ENCODE measurements at places on chromosomes 3 and 15. TPM values are rescaled to one million over a fixed set of nuclear protein-coding genes. Genes with fewer than 3 reads are reported as not detected.

Gene FANCD2
- 2.0 TPM for total RNA-seq

Gene CX3CR1
- 4.4 TPM for total RNA-seq

Gene MAP1A
- total RNA-seq: 17.4 TPM

Gene CYP8B1
- total RNA-seq: not detected

- DNase-seq: no peak
These were observed 16.6 kb downstream of the NBEAL2 start for GRCh38 chr3:46995901-46996562.

- no peak for DNase-seq
These were observed 9.7 kb upstream of the RAB6B start for GRCh38 chr3:133905376-133905775.

- no peak for DNase-seq
These were observed 51.1 kb upstream of the CHD2 start for GRCh38 chr15:92848852-92849598.

DNA sequence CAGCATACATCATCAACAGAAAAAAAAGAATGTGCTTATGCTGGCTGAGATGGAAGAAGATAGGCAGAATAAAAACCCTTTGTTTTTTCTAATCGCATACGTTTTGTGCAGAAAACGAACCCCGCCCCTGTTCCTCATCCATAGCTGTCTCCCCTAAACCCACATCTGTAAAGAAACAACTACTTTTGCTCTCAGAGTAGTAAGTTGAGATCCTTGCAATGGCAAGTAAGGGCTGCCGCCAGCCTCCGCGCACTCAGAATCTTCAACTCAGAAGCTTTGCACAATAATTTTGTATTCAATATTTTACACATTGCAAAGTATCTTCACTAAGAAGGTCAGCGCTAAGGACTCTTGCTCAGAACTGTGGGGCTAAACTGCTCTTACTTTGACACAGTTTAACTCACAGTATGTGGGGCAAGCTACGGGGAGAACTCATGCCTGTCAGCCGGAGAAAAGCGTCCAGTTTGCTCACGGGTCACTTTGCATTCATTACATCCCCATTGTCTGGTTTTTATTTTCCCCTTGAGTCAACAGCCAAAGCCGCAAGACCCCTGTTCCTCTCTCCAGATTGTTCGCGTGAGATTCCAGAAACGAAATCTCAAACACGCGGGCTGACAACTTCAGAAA is 1.0 kb downstream of the LYSMD4 start:
- no peak for DNase-seq

DNA sequence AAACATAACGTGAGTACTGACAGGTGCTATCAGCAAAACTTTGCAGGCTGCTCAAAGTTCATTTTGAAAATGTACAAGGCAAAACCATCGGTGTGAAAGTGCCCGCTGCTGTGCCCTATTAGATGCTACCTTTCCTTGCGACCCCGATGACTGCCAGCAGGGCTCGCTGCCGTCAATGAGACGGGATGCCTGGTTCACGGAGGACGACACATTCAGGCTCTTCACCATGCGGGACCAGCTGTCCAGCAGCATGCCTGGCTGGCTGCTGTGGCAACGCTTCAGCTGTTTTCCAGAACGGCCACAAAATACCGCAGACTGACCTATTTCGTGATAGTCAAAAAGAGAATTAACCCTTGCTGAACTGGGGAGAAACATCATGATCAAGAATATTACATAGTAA is 92.7 kb upstream of the OCA2 start:
- DNase-seq: no peak

GRCh38 chr3:114454551-114455251 is 160.9 kb downstream of the TIGIT start:
- DNase-seq: no peak

GRCh38 chr15:29672923-29673809 is 149.1 kb downstream of the TJP1 start:
- DNase-seq: no peak

DNA sequence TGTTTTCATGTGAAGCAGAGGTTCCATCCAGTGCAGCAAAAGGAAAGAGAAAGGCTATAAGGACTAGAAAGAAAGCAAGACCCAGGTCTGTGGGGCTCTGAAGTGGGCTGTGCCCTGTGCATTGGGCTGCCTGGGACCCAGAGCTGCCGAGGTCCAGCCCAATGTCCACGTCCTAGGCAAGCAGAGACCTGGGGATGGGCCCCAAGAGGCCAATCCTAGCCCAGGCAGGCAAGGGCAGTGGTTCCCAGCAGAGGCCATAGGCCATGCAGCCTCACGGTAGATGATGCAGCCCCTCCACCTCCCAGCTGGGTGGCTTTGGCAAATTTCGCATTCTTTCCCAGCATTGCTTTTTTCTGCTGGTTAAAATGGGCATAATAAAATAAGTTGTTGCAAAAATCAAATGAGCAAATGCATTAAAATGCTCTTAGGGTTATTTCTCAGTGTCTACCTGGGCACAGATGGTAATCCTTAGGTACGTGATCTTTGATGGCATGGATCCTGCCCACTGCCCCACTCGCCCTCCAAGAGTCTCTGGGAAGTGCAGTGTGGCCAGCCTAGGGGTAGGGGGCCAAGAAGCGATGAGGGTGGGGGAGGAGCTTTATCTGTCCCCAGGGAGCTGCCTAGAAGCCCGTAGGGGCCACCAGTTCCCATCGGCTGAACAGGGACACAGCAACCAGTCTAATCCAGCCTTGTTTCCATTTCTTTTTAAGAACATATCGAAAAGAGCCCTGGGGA is 22.3 kb upstream of the GP9 start:
- no peak for DNase-seq

DNA sequence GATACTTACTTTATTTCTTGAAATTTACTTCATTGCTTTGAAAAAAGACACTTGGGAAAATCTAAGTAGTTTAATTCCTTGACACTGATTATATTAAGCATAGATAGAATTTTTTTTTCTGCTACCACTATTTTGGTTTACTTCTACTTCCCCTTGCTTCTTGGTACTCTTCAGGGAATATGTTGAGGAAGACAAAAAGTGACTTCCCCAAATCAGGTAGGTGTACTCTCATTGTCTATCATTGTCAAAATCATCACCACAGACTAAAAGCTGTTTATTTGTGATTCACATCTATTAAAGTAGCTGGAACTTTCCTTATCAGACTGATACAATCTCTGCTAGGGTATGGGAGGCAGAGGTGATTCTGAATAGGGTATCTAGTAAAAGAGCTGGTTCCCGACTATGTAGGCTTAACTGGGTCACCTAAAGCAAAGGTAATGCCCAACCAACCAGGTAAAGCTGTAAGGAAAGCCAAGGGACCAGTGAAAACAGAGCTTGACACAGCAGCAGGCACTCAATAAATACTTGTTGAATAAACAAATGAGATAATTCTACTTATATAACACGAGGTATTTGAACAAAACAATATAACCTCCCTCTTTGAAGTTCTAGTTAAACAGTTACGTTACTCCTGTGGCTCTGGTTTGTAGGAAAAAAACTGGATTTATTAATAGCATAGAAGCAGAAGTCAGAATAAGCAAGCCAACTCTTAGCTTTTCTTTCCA is 346.9 kb downstream of the PLCL2 start:
- DNase-seq: no peak

DNA sequence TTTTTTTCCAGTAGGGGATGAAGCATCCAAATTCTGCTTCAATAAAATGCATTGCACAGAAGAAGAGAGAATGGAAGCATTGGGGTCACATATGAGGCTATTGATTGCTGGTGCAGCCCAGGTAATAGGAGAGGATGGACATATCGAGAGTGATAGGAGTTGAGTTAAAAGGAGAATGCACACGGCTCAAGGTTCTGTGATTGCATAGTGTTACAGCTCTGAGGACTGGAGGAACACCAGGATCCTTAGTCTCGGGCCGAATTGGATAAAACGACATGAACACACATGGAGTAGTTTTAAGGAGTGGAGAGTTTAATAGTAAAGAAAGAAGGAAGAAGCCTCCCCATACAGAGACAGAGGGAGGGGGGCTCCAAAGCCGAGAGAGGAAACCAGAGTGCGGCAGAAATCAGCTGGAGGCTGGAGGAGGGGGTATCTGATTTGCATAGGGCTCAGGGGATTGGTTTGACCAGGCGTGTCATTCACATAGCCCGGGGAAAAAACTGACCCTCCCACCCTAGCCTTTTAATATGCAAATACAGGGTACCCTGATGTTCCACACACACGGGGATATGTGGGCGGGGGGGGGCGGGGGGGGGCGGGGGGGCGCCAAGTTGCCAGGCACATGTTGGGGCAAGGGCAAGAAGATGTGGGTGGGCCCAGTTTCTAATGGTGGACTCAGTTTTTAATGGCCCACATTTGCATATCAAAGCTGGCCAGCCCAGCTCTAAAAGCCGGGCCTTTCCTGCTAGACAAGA is 156.9 kb downstream of the AGBL1 start:
- DNase-seq: no peak

- DNase-seq: no peak
These were observed 109.3 kb downstream of the OXNAD1 start for GRCh38 chr3:16374047-16374934.

GRCh38 chr15:66290518-66290917 is 2.9 kb upstream of the DIS3L start:
- DNase-seq: no peak

- DNase-seq: no peak
These were observed 145.8 kb upstream of the THRB start for GRCh38 chr3:24640330-24640877.

DNA sequence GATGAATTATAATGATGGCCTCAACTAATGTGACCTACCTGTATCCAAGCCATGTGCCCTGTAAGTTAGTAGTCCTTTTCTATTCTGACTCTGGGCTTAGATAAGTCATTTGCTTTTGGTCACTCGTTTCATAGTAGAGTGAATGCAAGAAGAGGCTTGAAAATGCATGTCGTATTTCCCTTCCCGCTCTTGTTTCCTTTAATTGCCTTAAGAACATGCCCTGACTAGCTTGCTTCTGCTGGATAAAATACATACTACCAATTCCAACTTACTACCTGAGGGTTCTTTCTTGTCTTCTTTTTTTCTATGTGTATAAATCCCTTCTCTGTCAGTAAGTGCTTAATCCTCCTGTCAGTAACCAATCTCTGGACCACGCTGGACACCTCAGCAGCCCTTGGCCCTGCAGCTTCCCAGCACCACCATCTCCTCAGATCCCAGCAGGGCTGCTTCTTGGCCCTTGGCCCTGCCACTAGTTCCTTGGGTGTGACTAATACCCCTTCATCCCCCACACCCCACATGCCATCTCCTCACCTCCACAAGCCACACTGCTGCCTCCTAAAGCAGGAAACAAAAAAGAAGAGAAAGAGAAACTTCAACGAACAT is 771.7 kb downstream of the IGSF11 start:
- DNase-seq: no peak

DNA sequence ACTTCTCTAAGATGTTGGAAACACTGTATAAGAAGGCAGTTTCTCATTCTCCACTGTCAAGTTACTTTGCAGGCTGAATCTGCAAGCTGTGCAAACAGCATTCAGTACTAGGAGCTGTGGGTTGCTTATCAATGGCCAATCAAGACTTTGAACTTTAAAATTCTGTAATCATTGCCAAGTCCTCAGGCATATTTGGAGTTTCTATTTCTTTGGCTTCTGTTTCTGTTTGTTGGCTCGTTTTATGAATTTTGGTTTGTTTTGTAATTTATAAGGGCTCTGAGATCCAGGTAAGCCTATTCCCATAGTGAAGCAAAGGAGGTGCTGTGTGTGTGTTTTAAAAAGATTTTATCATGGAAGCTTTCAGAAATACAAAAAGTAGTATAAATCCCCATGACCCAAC is 32.1 kb downstream of the TLNRD1 start:
- DNase-seq: no peak
